Activated CD8-positive, alpha-beta T cell treated with anti-CD3 and anti-CD28 coated beads for 36 hours (primary cell): ENCODE measurements at places on chromosomes 3 and 15. TPM values are rescaled to one million over a fixed set of nuclear protein-coding genes. Genes with fewer than 3 reads are reported as not detected.

Gene KBTBD12
- not detected for total RNA-seq

Gene APOD
- total RNA-seq: not detected

- peaks cover 3% of the 10 kb centered on the region for H3K27me3 ChIP-seq
- DNase-seq: peak; percentile 79
- H3K36me3 ChIP-seq: no peaks in the 10 kb centered on the region
- no peak overlapping the region for H3K27ac ChIP-seq
- H3K4me3 ChIP-seq: no peak overlapping the region
These were observed 45.3 kb upstream of the ARL6 start for GRCh38 chr3:97719156-97719821.

DNA sequence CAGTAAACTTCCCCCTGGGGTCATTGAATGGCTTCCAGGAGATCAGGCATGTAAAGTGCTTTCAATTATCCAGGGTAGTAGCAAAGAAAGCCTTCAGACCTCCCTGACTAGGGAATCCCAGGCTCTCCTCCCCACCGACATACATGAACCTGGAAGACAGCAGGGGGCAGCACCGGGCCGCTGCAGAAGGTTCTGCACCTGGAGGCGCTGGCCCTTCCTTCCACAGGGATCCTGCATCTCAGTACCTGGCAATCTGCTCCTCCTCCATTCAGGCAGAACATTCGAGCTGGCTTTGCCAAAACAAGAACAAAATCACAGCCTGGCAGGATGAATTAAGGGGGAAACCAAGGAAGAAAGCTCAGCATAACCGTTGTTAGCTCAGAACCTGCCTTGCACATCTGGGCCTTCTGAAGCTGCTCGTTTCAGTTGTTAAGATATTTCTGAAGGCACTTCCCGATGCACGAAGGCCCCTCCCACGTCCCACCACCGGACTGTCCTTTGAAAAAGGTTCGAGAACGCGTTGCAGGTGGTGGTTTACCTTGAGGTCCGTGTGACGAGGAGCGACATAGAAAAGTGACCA, 237.7 kb downstream of the SLCO3A1 start:
- H3K27me3 ChIP-seq: no peaks in the 10 kb centered on the region
- H3K4me1 ChIP-seq: peaks cover 19% of the 10 kb centered on the region
- no peaks in the 10 kb centered on the region for H3K36me3 ChIP-seq
- no peak overlapping the region for H3K4me3 ChIP-seq
- DNase-seq: peak; percentile 44

DNA sequence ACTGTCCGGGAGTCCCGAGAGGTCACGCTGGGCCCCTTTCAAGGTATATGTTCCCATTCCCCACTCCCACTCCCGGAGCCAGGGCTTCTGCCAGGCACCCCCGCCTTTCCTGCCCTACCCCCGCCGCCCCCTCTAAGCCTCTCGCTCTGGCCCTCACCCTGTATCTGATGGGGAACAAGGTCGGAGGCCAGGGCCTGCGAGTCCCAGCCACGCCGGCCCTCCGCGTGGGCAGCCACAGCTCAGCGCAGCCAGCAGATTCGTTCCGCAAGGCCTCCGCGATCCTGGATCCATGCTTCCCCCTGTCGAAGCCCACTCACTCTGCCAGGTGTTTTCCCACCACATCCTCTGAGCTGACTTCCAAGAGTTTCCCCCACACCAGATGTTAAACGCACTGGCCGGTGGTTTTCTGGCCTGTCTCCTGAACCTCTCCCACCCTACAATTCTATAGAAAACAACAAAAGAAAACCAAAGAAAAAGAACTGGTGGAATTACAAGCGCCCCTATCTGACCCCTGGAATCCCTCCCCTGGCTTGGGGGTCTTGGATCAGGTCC, 303.7 kb downstream of the NTRK3 start:
- no peaks in the 10 kb centered on the region for H3K27me3 ChIP-seq
- no peak for DNase-seq
- H3K36me3 ChIP-seq: no peaks in the 10 kb centered on the region
- no peaks in the 10 kb centered on the region for H3K4me1 ChIP-seq
- no peak overlapping the region for H3K4me3 ChIP-seq
- H3K27ac ChIP-seq: no peak overlapping the region

- DNase-seq: peak; percentile 62
- peaks cover 4% of the 10 kb centered on the region for H3K27me3 ChIP-seq
- peak overlapping the region; percentile 96 for H3K4me3 ChIP-seq
These were observed 9.1 kb upstream of the GNAI2 start for GRCh38 chr3:50226888-50227389.
